Dermis blood vessel endothelial cell (primary cell): ENCODE measurements at places on chromosomes 3 and 15. TPM values are rescaled to one million over a fixed set of nuclear protein-coding genes. Genes with fewer than 3 reads are reported as not detected.

Gene ZNF860
- 2.2 and 3.4 TPM in 2 replicates for total RNA-seq

Gene TMEM212
- total RNA-seq, result not detected in 2 replicates

Gene KCNMB3
- 2.6 and 3.9 TPM in 2 replicates for total RNA-seq

Gene AHSG
- total RNA-seq, result 0.05 TPM in 1 of 2 replicates, not detected in the other

Gene FGF12
- total RNA-seq, result 1.2 and 1.3 TPM in 2 replicates

Gene PDZRN3
- under 0.01 and 0.23 TPM in 2 replicates for total RNA-seq

- no peak for DNase-seq
Measured at GRCh38 chr3:111929484-111929883, 49.3 kb upstream of the ABHD10 start.

DNA sequence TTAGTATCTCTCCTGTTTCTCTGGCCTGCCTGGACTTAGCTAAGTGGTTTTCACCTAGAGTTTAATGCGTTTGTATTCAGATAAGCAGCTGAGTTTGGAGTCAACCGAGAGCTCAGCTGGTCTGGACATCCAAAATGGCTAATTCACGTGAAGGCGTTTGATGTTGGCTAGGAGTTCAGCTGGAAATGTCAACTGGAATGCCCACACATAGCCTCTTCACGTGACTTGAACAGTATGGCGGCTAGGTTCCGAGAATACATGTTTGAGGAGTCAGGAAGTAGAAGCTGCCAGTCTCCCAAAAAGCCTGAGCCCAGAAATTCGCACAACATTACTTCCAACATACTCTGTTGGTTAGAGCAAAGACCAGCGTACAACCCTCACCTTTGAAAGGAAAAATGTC lies 2.2 kb downstream of the USP8 start:
- no peak for DNase-seq

DNA sequence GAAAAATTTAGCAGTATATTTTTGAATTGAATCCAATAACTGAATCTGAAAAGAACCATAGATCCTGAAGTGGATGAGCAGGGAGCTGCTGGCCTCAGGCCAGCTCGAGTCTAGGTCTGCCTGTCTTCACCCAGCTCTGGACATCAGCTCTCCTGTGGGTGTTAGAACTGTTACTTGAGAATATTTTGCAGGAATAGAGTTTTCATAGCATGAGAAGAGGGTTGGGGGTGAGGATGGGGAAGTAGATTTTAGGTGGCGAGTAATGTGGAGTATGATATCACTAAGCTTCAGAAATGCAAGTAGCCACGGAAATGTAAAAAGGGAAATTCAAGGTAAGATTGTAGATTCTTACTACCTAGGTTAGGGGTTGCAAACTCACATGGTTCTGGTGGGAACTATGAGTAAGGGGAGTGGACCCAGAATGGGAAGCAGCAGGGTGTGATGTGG lies 6.2 kb downstream of the RAB8B start:
- no peak for DNase-seq

DNA sequence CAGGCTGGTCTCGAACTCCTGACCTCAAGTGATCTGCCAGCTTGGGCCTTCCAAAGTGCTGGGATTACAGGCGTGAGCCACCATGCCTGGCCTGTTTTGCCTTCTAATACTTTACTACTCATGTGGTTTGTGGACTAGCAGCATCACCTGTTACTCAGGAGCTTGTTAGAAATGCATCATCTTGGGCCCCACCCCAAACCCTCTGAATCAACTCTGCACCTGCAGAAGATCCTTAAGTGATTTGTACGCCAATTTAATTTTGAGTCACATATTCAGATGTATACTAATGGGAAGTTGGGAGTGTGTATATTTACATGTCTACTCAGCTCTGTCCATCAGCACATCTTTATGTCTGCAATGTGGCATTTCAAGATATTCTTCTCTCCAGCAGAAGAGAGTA lies 6.1 kb downstream of the TBC1D21 start:
- no peak for DNase-seq

DNA sequence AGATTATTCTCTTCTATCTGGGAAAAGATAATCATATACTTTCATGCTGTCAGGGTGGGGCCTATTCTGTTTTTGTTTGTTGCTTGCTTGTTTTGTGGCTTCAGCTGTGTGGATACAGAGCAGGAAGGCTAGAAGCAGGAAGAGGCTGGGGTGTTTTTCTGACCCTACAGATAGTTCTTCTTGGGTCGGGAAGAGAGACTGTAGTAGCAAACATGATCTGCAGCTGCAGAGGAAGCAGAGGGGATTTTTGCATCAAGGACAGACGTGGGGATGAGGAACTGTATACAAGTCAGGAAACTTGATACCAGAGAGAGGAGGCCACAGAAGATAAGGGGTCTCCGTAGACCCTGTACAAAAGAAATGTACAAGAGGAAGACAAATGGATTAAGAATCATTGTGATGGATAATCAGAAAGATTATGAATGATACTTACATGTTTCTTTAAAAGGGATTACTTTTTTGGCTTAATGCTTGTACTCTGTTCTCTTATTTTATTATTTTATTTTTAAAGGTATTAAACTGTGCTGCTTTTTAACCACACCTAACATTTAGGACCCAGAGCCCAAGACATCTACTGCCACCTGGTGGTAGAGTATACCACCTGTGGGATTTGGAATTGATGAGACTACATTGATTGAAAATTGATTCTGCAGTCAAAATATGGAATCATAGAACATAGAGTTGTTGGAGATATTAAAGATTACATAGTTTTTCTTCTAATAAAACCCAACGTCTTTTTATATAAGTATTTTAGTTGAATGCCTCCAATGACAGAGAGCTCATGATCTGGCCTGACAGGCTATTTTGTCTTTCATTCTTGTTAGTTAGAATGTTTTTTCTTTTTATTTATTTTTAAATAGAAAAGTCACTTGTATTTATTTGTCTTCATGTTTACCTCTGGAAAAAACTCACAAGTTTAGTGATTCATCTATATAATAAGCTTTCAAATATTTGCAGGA lies 87.3 kb upstream of the ROPN1 start:
- peak; percentile 67 for DNase-seq

DNA sequence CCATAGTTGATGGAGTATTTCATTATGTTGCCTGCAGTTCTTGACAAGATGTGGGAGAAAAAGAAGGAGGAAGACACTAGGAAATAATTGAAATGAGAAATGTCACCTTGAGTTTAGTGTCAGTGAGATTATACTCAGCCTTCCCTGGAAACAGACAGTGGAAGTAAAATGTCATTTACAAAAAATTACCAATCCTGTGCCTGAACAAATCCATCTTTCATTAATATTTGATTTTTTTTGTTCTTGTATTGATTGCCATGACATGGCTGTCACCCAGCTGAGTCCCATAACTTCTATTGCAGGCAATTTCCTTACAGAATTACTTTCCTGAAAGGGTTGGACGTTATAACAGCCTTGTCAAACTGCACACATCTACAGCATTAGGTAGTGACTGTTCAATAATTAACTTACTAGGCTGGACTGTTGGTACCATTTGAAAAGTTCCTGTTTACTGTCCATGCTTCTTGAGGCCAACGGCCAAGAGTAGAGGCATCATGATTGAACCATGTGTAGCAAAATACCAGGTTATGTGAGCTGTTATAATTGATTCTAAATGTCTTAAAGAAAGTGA lies 572.2 kb upstream of the LMCD1 start:
- no peak for DNase-seq

DNA sequence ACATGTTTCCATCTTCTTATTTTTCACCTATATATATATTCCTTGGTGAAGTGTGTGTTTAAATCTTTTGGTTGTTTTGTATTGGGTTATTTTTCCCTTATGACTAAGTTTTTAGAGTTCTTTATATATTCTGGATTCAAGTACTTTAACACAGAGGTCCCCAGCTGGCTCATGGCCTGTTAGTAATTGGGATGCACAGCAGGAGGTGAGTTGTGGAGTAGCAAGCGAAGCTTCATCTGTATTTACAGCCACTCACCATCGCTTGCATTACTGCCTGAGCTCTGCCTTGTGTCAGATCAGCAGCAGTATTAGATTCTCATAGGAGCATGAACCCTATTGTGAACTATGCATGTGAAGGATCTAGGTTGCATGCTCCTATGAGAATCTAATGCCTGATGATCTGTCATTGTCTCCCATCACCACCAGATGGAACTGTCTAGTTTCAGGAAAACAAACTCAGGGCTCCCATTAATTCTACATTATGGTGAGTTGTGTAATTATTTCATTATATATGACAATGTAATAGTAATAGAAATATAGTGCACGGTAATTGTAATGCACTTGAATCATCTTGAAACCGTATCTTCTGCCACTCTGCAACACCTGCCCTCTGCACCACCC lies 151.6 kb downstream of the RSRC1 start:
- DNase-seq, result no peak

- DNase-seq, result no peak
Measured at GRCh38 chr3:190562866-190563510, 49.1 kb downstream of the IL1RAP start.

- DNase-seq, result no peak
Measured at GRCh38 chr15:98703126-98703685, 54.9 kb downstream of the IGF1R start.

DNA sequence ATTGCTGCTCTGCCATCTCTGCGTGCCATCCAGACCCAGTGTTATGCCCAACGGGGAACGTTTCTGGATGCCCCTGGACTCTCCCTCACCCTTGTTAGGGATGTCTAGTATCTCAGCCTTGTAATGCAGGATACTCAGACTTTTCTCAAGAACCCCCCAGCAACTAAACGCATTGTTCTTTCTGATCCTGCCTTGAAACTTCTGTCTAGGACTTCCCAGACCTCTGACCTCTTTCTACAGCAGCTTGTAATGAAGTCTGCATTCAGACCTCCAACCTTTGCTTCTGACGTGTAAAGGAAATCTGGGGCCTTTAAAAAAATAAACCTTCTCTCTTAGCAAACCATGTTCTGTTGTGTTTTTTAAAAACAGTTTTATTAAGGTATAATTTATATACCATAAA lies 139.5 kb downstream of the KCNAB1 start:
- DNase-seq, result peak; percentile 79

DNA sequence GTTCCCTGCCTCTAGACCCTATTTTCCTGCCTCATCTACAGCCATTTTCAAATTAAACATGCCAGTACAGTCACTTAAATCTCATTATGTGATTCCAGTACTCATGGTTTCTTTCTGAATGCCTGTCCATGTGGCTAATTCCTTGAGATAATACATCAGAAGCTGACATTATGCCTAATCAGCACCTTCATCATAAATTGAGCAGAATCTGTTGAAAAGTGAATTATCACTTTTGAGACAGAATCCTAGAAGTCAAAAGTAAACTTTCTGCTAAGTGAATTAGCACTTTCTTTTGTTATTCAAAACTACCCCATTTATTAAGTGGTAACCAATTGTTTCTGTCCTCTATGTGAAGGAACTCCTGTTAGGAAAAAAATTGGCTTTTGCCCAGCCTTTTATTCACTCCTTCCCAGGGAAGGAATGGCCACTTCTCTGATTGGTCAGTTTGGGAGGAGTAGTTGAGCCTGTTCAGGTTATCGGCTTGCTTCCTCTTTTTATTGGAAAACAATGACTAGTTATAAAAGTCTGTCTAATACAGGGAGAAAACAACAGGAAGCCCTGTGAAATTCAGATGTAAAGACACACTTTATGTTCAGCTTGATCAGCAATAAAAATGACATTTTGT lies 40.5 kb downstream of the OSTN start:
- peak; percentile 83 for DNase-seq

- no peak for DNase-seq
Measured at GRCh38 chr3:10521772-10522441, 16.5 kb upstream of the ATP2B2 start.

GRCh38 chr3:31724651-31725050 lies 191.9 kb downstream of the STT3B start:
- DNase-seq, result peak; percentile 13

GRCh38 chr3:159271799-159272512 lies 470.1 kb downstream of the MFSD1 start:
- DNase-seq, result no peak

DNA sequence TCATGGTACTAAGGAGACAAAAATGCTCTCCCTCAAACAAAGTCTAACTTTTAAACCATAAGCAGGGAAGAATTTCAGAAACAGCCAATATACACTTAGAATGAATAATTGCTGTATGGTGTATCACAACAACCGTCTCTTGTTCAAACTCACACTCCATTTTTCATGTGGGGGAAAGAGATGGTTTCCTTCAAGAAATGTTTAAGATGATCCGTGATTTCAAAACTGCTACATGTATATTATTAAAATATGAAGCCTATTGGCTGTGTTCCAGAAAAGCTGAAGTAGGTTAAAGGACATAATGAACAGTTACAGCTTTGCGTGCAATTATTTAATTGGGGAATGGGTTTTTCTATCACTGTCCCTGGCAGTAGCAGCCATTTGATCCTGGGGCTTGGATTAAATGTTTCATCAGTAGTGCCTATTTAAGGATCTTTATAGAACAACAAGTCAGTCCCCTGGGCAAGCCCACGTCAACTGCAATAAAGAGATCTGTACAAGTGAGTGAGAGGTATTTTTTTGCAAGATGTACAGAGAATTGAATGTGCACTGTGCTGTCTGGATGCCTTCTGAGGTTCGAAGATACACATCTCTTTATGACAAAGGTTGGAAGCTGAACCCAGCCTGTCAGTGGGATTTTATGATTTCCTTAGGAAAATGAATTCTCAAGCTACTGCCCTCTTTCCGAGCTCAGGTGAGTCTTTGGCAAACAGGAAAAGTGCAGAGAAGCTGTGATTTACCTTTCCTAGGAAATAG lies 337.2 kb upstream of the RARB start:
- DNase-seq, result no peak

- no peak for DNase-seq
Measured at GRCh38 chr15:39192979-39193560, 387.8 kb upstream of the THBS1 start.
